Dorsolateral prefrontal cortex (tissue), 122 donors: ENCODE measurements at places on chromosomes 2 and 18.
A peak's percentile ranks its signal among the peaks of the same experiment; 100 is the strongest.

GRCh38 chr2:191439481-191439880, 194.3 kb downstream of the MYO1B start:
- DNase-seq, result no peak

GRCh38 chr2:54549917-54550518, 93.9 kb downstream of the SPTBN1 start:
- DNase-seq, result peak; percentile 55

DNA sequence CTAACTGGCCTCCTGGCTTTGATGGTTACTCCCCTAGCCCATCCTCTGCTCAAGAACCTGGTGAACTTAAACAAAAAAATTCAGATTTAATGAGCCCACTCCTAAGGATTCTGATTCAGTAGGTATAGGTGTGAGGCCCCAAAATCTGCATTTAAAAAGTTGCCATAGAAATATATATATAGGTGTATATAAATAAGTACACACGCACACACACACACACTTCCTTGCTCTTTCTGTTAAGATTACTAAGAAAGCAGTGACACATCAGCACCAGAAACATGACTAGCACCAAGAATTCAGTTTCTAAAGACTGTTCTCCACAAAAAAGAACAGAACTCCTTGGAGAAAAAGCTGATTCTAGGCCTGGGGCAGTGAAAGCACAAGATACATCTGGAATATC, 17.8 kb downstream of the EML6 start:
- no peak for DNase-seq

GRCh38 chr2:229282758-229283546, 11.9 kb upstream of the PID1 start:
- DNase-seq, result no peak

GRCh38 chr2:104872866-104873688, 19.2 kb downstream of the POU3F3 start:
- DNase-seq, result peak; percentile 93

DNA sequence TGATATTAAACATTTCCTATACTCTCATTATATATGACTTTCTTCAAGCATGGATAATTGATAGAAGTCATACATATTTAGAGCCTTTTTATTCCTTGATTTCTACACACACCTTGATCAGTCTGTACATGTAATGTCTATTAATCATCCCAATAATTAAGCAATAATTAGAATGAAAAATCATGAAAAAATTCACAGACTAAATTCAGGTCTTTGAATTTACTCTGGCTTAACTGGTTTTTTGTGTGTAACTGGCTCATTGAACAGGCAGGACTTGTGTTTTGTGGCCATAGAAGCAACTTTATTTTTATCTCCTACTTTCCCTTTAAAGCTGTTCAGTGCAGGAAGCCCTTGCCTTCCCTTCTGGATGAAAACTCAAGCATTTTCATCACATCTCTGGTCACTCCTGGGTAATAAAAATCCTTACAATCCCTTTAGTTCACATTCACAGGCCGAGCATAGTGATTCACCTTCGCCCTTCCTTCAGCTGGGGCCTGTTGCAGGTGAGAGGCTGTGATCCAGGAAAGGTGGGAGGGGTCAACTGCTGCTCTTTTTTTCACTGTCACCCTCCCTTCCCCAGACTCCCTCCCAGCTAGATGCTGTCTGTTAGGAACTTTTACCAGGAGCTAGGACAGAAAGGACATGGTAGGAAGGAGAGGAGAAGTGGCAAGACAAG, 58.0 kb upstream of the ITSN2 start:
- DNase-seq, result no peak

GRCh38 chr18:10660179-10660884, 134.5 kb downstream of the NAPG start:
- no peak for DNase-seq

- no peak for DNase-seq
These were observed 153.7 kb upstream of the VRK2 start for GRCh38 chr2:57892920-57893319.

GRCh38 chr2:241798631-241799521, 10.1 kb upstream of the NEU4 start:
- no peak for DNase-seq

DNA sequence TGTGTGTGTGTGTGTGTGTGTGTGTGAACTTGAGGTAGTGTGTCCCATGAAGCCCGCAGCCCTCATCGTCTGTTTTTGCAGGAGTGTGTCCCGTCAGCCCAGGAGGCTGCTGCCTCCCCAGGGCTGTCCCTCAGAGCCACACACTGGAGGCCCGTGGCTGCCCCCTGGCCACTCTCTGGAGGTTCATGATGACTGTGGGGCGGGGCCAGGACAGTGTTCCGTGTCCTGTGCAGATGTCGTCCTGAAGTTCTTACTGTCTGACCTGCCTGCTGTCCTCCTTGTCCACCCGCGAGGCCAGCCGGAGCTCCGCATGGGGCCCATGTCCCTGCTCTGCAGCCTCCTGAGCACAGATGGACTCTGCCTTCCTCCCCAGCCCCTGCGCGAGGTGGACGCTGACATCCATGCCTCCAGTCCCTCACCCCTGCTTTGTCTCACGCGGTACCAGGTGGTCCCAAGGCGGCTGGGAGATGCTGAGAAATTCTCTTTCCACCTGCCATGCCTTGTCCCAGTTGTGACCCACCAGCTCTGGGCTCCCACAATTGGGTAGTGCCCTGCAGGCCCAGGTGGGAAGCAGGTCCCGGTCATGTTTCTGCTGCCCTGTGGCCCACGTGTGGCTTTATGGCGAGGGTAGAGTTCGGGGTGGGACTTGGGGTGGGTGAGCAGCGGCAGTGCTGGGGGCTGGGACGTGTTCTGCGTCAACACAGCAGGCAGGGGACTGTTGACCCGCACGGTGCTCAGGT, 92.8 kb downstream of the NFATC1 start:
- DNase-seq, result no peak

- DNase-seq, result no peak
These were observed 203.1 kb downstream of the KLHL29 start for GRCh38 chr2:23588106-23588505.

DNA sequence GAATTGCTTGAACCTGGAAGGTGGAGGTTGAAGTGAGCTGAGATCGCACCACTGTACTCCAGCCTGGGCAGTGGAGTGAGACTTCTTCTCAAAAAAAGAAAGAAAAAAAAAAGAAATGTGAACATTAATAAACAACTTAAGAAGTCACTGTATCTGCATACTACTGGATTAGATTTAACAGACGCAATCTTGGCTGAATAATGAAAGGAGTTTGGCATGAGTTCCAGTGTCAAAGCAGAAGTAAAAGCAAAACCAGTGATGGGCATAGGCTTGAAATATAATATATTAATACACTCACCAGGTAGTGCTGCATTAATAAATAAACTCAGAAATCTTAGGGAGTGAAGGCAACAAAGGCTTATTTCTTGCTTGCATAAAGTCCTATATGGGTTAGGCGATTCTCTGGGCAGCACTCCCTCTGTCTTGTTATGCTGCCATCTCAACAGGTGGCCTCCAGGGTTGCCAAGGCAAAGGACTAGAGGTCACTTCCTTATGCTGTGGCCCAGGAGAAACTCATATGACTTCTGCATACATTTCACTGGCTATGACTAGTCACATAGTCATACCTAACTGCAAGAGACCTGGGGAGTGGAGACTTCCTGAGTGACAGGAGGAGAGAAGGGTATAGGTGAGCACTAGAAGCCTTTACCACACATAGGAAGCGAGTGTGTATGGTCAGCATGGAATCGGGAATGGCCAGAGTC, 296.2 kb upstream of the SPRED2 start:
- no peak for DNase-seq

DNA sequence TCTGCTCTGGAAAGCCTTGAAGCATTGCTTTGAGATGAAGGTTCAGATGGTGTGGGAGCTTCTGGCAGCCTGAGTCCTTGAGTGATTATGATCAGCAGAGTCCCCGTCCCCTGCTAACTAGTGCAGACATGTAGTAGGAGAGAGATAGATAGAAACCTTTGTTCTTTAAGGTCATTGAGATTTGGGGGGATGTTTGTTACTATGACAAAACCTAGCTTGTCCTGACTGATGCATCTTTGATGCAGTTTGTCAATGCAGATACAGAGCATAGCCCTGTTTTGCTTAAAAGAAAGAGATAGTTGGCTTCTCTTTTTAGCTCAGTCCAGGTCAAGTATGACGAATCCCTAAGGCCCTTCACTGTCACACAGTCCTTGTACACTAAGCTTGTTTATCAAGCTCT, 274.6 kb upstream of the DPP10 start:
- no peak for DNase-seq

GRCh38 chr2:239167011-239167673, 233.7 kb downstream of the HDAC4 start:
- peak; percentile 12 for DNase-seq

DNA sequence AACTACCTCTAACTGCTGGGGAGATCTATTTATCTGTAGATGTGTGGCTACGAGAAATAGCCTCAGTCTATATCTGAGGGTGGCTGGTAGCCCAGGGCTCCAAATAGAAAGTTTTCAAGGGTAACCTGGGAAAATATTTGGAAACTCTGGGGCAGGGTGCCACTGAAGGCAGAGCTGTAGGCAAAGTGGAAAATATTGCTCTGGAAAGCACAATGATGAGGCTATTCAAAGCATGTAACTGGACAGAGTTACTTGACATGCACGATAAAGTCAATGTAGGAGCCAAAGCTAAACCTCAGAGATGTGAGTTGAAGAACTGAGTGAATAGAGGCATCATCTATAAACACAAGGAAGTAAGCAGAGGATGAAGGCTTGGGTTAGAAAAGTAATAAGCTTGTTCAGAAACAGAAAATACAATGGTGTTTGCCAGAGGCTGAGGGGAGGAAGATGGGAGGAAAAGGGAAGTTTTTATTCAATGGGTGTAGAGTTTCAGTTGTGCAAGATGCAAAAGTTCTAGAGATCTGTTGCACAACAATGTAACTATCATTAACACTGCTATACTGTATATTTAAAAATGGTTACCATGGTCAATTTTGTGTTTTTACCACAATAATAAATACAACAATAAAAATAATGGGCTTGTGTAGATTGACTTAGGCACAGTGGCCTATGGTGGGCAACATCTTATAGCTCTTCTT, 171.6 kb downstream of the MBD2 start:
- no peak for DNase-seq

DNA sequence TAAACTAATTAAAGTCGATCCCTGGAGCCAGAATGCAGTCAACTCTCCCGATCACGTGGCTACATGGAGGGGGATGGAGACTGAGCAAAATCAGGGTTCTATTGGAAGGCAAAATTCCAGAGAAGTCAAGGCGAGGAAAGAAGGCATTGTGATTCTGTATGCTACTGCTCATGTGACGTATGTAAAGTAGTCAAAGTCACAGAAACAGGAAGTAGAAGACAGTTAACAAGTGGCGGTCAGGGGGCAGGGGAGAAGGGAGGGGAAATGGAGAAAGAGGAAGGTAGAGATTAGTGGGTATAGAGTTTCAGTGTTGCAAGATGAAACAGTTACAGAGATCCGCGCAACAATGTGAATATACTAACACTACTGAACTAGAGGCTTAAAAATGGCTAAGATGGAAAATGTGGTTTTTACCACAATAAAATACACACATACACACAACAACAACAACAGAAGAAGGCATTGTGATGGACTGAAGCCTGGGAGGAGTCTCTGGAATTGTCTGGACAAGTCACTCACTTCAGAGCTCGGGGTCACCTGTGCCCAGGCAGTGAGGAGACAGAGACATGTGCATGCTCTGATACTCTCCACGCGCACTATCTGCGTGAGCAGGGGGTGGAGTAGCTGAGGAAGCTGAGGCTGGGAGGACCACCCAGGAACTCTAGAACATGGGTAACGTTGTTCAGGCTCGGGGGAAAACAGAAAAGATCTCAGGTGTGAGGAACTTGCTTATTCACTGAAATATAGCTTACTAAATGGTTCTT, 89.9 kb upstream of the CDCA7 start:
- no peak for DNase-seq

GRCh38 chr18:41655074-41655473, 300.0 kb upstream of the PIK3C3 start:
- DNase-seq, result no peak

DNA sequence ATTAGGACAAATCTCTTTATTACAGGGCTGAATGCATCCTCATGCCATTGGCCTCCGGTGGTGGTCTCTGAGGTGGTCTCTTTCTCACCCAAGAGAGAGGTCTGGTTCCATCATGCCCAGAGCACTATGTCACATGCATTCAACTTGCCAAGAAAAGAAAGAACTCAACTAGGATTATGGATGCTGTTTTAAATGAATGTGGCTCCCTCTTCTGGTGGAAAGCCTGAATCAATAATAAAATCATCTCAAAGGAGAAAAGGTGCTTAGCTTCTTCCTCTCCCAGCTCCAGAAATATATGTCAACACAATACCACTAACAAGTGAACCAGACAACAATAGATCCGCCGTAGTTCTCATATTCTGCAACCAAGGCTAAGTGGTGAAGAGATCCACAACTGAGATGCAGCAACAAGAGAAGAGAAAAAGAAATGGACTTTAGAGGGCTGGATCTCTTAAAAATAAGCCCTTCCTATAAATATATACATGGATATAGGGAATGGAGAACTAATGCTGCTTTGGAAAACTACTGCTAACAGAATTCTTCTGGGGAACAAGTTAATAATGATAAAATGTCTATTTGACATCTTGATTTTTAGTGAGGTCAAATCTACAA, 396.8 kb downstream of the NCKAP5 start:
- DNase-seq, result no peak

DNA sequence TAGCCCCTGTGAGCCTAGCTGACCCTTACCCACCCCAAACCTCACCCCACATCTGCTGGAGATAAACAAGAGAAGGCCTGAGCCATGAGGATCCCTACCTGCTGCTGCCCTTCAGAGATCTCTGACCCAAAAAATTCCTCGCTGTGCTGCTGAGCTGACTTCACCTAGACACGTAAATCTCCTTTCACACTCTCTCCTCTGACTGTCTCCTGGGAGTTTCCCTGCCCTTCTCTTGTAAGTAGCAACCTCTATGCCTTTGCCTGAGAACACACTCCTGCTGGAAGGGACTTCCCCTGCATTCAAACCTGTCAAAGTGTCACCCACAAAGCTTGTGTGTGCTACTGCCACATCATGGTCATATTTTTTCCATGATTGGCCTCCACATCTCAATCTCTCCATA, 134.2 kb upstream of the NOL4 start:
- no peak for DNase-seq

GRCh38 chr2:222876947-222877346, 16.1 kb downstream of the ACSL3 start:
- no peak for DNase-seq

- no peak for DNase-seq
These were observed 130.3 kb upstream of the CXCR4 start for GRCh38 chr2:136248242-136248641.
